ENCODE measurements at places on chromosomes 6 and 20. TPM values are rescaled to one million over a fixed set of nuclear protein-coding genes. Genes with fewer than 3 reads are reported as not detected.

BCAS1 gene
- 4.8 TPM for polyA plus RNA-seq

ESR1 gene
- 3.3 TPM for polyA plus RNA-seq

LAMA2 gene
- polyA plus RNA-seq, result 36.0 TPM

RSPH9 gene
- 0.52 TPM for polyA plus RNA-seq

NHLRC1 gene
- polyA plus RNA-seq, result 1.6 TPM
